ENCODE measurements at places on chromosomes 5 and 9. TPM values are rescaled to one million over a fixed set of nuclear protein-coding genes. Genes with fewer than 3 reads are reported as not detected.
A peak's percentile ranks its signal among the peaks of the same experiment; 100 is the strongest.

- DNase-seq, result no peak
These were observed 10.7 kb downstream of the IL4 start for GRCh38 chr5:132684491-132684890.

GRCh38 chr5:104456122-104456521, 893.5 kb upstream of the NUDT12 start:
- DNase-seq, result no peak

GRCh38 chr5:178143901-178144300, 9.8 kb downstream of the NHP2 start:
- no peak for DNase-seq

DNA sequence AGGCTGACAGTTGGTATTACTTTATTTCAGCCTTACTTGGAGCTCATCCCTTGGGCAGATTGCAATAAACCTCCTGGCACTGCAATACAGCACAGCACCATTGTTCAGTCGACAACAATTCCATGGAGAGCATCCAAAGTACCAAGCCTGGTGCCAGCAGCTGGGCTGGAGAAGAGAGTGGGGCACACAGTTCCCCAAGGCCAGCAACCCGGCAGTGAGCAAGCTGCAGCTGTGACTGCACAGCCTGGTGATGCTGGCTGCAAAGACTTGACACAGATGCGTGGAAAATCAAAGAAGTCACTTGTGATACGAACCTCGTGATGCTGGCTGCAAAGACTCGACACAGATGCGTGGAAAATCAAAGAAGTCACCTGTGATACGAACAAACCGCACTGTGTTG, 125.4 kb downstream of the ATPSCKMT start:
- peak; percentile 63 for DNase-seq

DNA sequence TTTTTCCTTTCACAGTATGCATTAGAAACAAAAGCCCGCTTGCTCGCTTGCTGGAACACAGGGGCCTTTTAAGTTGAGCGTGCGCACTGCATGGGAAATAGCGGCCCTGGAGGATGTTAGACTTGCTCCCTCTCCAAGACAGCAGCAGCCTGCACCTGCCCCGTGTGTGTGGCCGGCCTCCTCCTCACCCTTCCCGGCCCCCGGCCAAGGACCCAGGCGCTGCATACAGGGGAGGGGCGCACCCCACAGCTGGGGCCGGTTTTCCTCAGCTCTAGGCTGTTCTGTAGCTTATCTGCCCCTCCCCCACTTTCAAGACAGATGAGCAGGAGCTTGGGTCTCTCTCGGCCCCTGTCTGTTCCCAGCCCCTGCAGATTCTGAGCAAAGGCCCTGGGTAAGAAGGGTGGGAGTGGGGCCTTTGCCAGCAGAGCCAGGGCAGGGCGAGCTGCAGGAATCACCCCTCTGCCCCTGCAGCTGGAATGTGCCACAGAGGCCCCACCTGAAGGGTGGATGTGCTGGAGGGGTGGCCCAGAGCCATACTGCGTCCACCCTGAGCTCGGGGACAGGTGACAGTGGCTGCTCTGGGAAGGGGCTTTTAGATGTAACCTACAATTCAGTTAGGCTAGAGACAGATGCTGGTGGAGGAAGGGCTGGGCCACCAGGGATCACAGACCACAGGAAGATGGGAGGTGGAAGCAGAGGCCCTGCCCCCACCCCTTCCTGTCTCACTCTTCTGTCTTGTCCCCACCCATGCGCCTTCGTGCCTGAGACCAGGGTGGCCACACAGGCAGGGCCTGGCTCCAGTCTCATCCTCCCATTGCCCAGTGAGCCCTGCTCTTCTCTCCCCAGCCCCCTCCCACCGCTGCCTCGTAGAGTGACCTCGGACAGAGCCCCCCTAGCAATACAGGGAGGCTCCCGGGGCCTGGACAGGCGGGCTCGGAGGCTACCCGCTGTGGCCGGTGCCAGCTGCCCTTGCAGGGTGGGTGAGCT, 132.4 kb downstream of the DAB2IP start:
- DNase-seq, result no peak

DNA sequence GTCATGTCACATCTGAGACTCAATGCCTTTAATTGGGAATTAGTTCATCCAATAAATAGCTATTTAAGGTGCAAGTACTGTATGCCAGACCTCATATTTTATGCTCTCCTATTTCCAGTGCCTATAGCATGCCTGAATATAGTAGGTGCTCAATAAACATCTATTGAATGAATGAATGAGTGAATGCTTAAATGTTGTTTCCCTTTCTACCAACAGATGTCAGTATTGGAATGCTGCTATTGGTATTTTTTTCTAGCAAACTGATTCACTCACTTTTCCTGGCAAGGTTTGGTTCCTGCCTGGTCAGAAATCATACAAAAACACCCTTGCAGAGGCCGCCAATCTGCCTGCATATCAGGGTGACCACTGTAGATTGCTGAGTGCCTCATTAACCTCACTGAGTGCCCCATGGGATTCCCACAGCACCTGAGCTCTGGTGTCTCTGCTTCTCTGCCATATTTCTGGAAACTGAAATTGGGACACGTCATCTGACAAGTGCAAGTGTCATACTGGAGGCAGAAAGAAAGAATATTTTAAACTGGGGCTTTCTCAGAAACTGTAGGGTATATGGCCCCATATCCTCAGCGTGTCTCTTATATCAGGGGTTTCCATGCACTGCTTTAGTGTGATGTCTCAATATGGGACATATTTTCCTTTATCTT, 359.7 kb downstream of the TRIM32 start:
- peak; percentile 34 for DNase-seq

GRCh38 chr5:167412556-167412955, 878.9 kb upstream of the WWC1 start:
- no peak for DNase-seq

GRCh38 chr9:133876144-133876543, 116.0 kb downstream of the VAV2 start:
- DNase-seq, result no peak

DNA sequence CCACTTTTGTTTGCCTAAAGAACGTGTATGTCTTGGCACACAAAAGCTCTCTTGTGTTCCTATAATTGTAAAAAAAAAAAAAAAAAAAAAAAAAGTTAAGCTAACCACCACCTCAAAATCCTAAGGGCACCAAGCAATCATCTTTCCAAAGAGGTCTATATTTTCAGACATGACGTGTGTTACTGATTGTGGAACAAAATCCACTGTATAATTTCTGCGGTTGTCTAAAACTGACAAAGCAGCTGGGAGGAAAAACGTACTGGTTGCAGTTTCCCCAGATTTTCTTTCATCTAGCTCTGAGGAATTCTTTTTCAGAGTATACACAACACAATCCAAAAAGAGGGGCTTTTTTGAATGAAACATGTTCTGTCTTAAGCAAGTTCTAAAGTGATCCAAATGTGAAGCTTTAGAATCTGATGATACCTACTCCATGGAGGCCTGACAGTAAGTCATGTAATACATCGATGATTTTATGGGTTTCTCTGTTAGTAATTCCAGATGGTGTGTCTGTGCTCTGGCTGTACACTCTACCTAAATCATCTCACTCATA, 375.6 kb upstream of the NUDT12 start:
- DNase-seq, result no peak

DNA sequence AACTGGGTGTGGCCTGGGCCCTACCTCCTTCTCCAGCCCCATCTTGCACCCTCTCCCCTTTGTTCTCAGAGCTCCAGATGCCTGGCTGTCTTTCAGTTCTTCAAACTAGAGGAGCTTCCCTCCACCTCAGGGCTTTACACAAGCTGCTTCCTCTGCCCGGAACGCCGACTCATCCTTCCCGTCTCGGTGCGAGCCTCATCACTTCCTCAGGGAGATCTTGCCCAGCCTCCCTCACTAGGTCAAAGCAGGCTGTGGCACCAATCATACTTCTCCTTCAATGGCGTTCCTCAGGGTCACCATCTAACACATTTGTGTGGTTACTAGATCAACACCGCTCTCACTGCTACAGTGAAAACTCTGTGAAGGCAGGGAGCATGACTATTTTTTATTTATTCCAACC, 56.2 kb upstream of the ZSWIM6 start:
- DNase-seq, result no peak

ITK gene
- 0.51 TPM for polyA plus RNA-seq

PCDHGB4 gene
- 16.0 TPM for polyA plus RNA-seq

PRR7 gene
- 28.3 TPM for polyA plus RNA-seq

Measured in spinal cord (tissue), 10 donors.